ENCODE measurements at places on chromosomes 6 and 20.

GRCh38 chr20:23146857-23147637 is 60.9 kb upstream of the CD93 start:
- DNase-seq = no peak

DNA sequence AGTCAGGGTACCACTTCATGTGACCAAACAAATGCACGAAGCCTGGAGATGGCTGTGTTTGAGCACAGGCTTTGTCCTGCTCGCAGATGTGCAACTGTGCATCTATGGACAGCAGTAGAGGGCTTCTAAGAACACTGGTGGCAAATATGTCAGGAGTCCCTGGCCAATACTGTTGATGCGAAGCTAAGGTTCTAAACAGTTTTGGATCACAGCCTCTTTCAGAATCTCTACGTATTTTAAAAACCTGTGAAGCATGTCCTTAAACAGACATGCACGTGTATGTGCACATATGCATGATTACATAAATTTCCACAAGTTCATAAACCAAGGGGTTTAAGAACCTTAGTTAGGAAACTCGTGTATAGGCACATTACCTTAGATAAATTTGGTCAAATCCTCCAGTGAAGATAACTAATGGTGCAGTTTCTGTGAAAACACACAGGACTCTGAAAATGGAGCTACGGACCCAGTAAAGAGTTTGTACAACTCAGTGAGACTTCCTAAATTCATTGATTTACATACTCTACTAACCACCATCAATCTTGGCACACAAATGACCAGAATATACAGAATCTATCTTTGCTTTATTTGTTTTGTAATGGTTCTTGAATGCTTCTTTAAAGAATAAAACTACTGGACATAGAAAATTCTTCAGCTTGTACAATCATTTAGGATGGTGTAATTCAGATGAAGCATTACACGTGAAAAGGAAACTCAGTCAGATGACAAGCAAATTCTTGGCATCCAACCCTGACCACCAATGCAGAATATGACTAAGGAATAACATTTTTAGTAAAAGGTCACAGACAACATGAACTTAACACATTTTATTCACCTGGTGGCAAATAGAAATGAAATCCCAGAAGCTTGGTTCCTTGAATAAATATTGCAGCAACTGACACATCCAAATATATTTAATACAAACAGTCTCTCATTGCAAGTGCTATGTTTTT is 27.4 kb downstream of the KCNQ5 start:
- peak; percentile 34 for DNase-seq

GRCh38 chr6:159906400-159906799 is 15.6 kb downstream of the MAS1 start:
- DNase-seq = no peak

DNA sequence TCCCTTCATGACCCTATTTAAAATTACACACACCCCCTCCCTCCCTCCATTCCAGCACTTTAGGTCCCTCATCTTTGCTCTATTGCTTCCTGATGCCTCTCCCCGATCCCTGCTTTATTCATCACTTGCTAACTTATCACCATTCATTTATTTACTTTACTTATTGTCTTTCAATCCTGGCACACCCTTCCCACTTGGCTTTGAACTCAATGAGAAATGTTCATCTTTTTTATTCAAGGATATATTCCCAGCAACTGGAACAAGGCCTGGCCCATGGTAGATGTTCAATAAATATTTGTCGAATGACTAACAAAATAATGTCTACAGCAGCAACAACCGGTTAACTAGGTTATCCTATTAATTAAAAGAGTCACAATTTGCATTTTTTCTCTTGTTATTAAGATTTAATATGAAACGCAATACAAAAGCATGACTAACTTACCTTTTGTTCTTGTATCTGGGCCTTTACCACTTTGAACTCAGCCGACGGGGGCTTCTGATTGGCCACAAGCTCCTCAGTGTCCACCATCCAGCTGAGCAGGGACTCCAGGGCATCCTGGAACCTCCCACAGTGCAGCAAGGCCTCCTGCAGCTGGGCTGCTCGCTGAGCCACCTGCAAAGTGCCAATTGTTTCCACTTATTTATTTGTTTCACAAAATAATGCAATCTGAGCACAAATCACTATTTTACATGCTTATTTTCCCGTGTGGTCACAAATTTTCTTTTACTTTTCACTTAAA is 107.8 kb downstream of the DST start:
- no peak for DNase-seq

GRCh38 chr20:64067733-64068307 is 4.8 kb downstream of the TCEA2 start:
- no peak for DNase-seq

DNA sequence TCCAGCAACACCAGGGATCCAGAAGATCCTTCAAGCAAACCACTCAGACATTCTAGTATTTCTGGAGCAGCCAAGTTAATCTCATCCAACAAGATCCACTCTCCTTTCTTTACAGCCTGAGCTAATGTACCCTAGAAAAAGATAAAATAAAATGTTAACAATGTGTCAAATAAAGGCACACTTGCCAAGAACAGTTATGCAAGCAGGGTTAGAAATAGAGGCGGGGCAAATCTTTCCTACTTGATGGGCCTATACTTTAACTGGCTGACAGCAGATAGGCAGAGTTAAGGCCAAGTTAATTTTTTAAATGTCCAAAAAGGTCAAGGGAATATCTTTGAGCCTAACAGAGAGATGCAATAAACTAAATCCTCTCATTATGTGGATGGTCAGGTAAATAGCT is 60.8 kb downstream of the MDN1 start:
- no peak for DNase-seq
